ENCODE measurements at places on chromosomes 11 and 22.

GRCh38 chr22:45975164-45976161, 1.5 kb downstream of the WNT7B start:
- no peak for DNase-seq

GRCh38 chr22:37912171-37912570, 6.1 kb downstream of the MICALL1 start:
- DNase-seq, result no peak

- DNase-seq, result no peak
Observed at GRCh38 chr22:23531966-23532705, 48.0 kb downstream of the IGLL1 start.

DNA sequence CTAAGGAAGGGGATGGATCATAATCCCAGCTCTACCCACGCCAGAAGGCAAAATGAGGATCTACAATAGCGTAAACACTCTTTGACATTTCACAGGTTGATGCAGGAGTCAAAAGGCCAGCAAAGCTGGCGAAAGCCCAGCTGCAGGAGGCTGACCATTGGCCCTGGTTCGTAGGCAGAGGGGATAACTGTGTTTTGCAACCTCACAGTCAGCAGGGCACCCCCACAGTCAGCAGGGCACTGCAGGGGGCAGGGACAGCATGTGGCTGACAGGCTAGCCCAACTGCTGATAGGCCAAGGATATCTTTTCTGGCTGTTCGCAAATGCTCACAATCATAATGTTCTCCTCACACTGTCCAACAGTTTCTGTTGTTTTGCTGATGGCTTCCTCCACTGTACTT, 372.7 kb downstream of the BUD13 start:
- no peak for DNase-seq

DNA sequence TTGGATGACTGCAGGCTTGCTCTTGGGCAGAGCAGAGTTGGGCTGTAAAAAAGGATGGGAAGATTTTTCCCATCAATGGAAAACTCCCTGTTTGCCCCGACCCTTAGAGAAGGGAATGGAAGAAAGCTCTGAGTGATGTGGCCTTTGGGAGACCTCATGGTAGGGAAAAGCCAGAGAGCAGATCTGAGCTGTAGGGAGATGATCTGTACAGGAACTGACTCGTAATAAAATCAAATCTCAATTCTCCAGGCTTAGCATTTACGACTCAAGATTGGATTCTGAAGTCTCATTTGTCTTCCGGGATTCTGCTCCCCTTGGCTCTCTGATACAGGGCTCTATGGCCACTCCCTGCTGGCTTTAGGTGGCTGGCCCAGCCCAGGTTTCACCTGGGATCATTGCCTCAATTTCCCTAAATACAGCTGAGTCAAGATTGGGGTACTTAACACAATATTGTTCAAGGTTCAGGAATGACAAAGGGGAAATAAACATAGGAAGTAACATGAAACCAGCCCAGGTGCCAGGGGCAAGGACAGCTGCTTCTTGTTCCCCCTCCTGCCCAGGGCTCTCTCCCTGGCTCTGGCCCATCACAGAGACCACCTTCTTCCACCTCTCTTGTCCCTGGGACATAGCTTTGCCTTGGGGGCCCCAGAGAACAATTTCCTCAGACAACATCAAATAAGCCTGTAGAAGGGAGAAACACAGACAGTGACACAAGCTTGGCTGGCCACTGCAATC, 38.4 kb upstream of the THY1 start:
- DNase-seq, result no peak

DNA sequence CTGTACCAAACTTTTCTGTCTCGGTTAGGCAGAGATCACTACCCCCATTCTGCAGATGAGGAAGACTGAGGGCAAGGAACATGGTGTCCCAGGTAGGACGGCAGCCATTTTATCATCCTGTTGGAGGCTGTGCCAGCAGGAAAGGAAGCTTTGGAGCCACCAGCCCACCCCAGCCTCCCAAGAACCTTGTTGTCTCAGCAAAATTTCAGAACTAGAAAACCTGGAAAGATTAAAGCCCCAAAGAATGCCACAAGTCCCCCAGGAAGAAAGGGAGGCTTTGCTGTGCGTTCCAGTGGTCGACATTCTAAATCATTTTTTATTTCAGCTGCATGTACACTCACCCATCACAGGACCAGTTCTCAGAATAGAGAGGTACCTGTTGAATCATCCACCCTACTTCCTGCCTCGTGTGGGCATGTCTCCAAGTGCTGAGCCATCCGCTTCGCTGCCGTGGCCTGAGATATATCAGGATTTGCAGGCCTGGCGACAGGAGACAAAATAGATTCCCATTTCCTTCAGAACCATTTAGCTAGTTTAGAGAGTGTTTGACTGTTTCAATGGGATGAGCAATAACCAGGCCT, 13.0 kb upstream of the EIF3D start:
- DNase-seq, result no peak

- no peak for DNase-seq
Observed at GRCh38 chr11:72743321-72744221, 8.6 kb downstream of the ARAP1 start.

- DNase-seq, result no peak
Observed at GRCh38 chr11:74847395-74847794, 98.7 kb downstream of the RNF169 start.

DNA sequence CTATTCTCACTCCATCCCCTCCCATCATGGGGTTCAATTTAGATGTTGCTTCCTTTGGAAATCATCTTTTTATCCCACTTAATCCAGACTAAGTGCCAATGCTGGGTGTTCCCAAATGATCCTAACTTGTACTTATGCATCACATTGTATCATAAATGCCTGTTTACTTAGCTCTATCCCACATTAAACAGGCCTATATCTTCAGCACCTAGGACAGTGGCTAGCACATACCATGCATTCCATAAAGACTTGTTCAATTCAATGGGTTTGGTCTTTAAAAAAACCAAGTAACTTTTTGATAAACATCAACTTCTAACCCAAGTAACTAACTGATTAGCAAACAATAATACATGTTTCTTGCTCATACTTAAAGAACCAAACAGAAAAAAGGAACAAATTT, 40.6 kb downstream of the RSF1 start:
- DNase-seq, result no peak

DNA sequence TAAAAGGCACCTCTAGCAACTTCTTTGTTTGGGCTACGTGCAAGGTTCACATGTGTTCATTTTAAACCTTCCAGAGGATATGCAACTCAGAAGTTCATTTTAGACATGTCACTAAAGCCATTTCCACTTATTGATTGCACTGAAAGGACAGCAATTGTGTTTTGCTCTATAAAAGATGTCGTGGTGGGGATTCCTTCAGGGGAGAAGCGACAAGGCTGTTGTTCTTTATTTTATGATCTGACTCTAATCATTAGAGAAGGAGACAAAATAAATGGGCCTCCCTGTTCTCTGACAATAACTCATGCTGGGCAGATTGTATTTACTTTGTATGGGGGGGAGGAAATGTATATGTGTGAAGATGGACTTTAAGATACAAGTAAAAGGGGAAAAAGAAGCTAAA, 370.1 kb upstream of the ARHGAP42 start:
- DNase-seq, result no peak

GRCh38 chr11:59716051-59716450, 2.4 kb upstream of the OR10V1 start:
- no peak for DNase-seq

GRCh38 chr11:27420217-27420616, 52.4 kb downstream of the LGR4 start:
- no peak for DNase-seq

DNA sequence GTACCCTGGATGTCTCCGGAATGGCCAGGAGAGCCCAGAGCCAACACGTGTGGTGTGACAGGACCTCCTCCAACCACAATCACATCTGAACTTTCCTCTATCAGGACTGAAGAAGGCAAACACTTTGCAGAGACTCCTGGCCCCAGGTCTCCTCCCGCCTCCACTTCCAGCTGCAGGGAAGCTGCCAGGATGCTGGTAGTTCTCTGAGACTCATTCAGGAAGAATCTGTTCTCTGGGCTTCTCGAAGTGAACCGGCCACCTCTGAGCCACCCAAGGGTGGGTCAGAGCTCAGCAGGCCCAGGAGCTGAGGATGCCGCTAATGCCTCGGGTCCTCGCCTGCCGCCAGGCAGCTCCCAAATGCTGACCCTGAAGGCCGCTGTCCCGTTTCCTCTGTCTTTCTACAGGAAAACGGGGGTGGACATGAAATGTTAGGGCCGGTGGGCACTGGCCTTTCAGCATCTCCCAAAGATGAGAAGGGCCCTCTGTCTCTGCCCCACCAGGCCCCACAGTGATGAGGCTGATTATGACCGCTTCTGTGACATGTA, 789.9 kb downstream of the BRD1 start:
- DNase-seq, result no peak

DNA sequence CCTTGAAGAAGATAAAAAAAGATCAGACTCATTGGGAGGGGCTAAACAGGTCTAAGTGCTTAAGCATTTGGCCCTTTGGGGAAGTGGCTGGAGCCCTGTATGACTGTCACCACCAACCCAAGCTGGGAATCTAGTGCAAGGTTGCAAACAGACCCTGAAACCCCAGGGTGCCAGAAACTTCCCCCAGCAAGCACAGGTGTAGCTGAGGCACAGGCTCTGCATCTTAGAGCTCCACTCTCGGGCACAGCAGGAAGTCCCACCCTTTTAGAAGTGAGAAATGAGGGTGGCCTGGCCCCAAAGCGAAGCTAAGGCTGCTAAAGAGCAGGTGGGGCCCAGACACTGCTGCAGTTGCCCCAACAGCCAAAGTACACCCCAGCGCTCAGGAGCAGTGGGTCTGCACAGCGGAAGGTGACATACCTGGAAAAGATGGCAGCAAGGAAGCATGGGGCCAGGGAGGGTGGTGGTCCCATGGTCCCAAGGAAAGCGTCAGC, 5.8 kb upstream of the KDM2A start:
- no peak for DNase-seq

- DNase-seq, result no peak
Observed at GRCh38 chr11:117868815-117869561, 7.5 kb downstream of the FXYD6 start.

DNA sequence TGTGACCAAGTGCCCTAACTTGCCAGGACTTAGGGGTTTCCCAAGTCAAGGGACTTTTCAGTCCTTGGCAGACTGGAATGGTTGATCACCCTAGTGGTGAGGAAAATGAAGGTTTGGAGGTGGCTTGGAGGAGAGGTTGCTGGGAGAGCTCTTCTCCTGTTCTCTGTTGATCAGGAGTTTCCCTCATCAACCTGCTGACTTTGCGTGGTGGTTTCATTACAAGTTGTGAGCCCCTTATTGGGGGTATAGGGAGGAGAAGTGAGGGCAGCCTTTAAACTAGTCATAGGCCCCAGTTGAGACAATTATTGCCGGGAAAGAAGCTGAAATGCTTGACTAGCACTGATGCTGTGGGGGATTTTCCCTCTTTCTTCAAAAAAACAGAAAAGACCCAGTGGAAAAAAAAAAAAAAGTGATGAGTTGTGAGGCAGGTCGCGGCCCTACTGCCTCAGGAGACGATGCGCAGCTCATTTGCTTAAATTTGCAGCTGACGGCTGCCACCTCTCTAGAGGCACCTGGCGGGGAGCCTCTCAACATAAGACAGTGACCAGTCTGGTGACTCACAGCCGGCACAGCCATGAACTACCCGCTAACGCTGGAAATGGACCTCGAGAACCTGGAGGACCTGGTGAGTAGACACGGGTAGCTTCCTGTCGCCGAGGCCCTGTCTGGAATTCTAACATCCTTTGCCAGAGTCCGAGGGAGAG, at the start of gene CXCR5:
Gene CXCR5 (plus strand): TSS at position 525 of the 704 bp plus-strand sequence. CDS start 50 bp downstream, at position 575.
- no peak for DNase-seq

DNA sequence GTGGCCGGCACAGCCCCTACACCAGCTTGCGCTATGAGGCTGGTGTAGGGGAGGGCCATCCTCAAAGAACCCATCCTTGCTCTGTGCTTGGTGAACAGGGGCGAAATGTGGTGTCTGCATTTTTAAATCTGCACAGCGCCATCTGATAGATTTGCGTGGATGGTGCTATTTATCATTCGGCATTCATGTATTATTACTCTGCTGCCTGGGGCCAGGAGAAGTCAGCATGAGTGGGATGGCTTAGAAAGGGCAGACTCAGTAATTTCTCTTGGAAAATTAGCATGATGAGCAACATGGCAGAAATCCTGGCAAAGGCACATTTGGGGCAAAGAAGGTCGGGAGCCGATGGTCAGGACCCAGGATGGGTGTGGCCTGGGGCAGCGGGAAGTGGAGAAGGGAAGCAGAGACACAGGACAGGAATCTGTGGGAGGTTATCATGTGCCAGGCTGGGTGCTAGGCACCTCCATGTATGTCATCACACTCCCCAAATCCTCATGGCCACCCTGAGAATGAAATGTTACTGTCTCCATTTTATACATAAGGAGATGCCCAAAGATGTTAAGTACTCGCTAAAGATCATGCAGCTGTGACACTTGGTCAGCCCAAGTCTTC, 149.0 kb downstream of the CEP164 start:
- DNase-seq, result no peak

- no peak for DNase-seq
Observed at GRCh38 chr22:26339755-26340154, 89.3 kb upstream of the ASPHD2 start.

Data from SK-N-MC (cell line).